Bronchial smooth muscle cell (primary cell): ENCODE measurements at places on chromosomes 4 and X. TPM values are rescaled to one million over a fixed set of nuclear protein-coding genes. Genes with fewer than 3 reads are reported as not detected.

BMX gene
- total RNA-seq: not detected in 2 replicates

EMCN gene
- total RNA-seq: not detected in 2 replicates

PAK3 gene
- total RNA-seq: 1.4 and 1.6 TPM in 2 replicates

TRIM60 gene
- total RNA-seq: not detected in 2 replicates

SSX2B gene
- total RNA-seq: not detected in 2 replicates

DMRTC1B gene
- total RNA-seq: not detected in 2 replicates

APBB2 gene
- 23.5 and 24.0 TPM in 2 replicates for total RNA-seq

CXCL8 gene
- 0.17 and 1.9 TPM in 2 replicates for total RNA-seq

DCX gene
- total RNA-seq: not detected in 2 replicates

SMR3B gene
- total RNA-seq: not detected in 2 replicates

FRG2 gene
- not detected in 2 replicates for total RNA-seq

TCEAL2 gene
- total RNA-seq: 0.16 TPM in 1 of 2 replicates, not detected in the other

EPHA5 gene
- total RNA-seq: 0.52 and 0.79 TPM in 2 replicates

MAGEB10 gene
- not detected in 2 replicates for total RNA-seq

SLC9B1 gene
- 1.1 and 2.2 TPM in 2 replicates for total RNA-seq

CENPE gene
- 0.52 and 3.8 TPM in 2 replicates for total RNA-seq

ARMCX6 gene
- total RNA-seq: 23.4 and 42.4 TPM in 2 replicates

PPP2R2C gene
- 0.16 and 0.34 TPM in 2 replicates for total RNA-seq

SUPT20HL2 gene
- 0.16 TPM in 1 of 2 replicates, not detected in the other for total RNA-seq

JADE1 gene
- total RNA-seq: 14.8 and 23.2 TPM in 2 replicates

EXOC1L gene
- total RNA-seq: 0.09 TPM in 1 of 2 replicates, not detected in the other

GPR50 gene
- not detected in 2 replicates for total RNA-seq

BEX3 gene
- total RNA-seq: 477 and 562 TPM in 2 replicates

SH3D19 gene
- 34.0 and 36.7 TPM in 2 replicates for total RNA-seq

APLN gene
- total RNA-seq: 0.26 and 0.32 TPM in 2 replicates

GPR82 gene
- not detected in 2 replicates for total RNA-seq

LANCL3 gene
- total RNA-seq: not detected in 2 replicates

GYPB gene
- total RNA-seq: not detected in 2 replicates

ETDB gene
- total RNA-seq: not detected in 2 replicates

SLC10A3 gene
- 9.5 and 11.3 TPM in 2 replicates for total RNA-seq

CYLC1 gene
- total RNA-seq: not detected in 2 replicates

ARHGAP4 gene
- total RNA-seq: 0.52 and 3.6 TPM in 2 replicates

RAB39B gene
- 1.7 and 2.5 TPM in 2 replicates for total RNA-seq

GABRQ gene
- total RNA-seq: under 0.01 TPM in 2 replicates

XAGE1A gene
- not detected in 2 replicates for total RNA-seq

F8A3 gene
- 0.26 and 0.79 TPM in 2 replicates for total RNA-seq

SLC2A9 gene
- total RNA-seq: 2.5 and 3.1 TPM in 2 replicates

TEX13D gene
- total RNA-seq: not detected in 2 replicates

IQSEC2 gene
- 5.0 and 7.7 TPM in 2 replicates for total RNA-seq

PTCHD1 gene
- total RNA-seq: not detected in 2 replicates

AFP gene
- 0.95 and 2.9 TPM in 2 replicates for total RNA-seq

ITIH6 gene
- total RNA-seq: not detected in 2 replicates

RTL5 gene
- total RNA-seq: 3.2 and 5.1 TPM in 2 replicates

SSX3 gene
- total RNA-seq: not detected in 2 replicates

PPARGC1A gene
- 0.47 and 0.69 TPM in 2 replicates for total RNA-seq

RBMX2 gene
- total RNA-seq: 38.9 and 42.6 TPM in 2 replicates

IL13RA2 gene
- 51.9 and 56.7 TPM in 2 replicates for total RNA-seq

SYAP1 gene
- 21.3 and 32.0 TPM in 2 replicates for total RNA-seq

HELT gene
- not detected in 2 replicates for total RNA-seq

USP17L30 gene
- total RNA-seq: not detected in 2 replicates

FAM53A gene
- total RNA-seq: 1.1 and 1.4 TPM in 2 replicates

ASIC5 gene
- total RNA-seq: not detected in 2 replicates

PDE5A gene
- total RNA-seq: 314 and 398 TPM in 2 replicates

PABPC1L2A gene
- not detected in 2 replicates for total RNA-seq

RIPPLY1 gene
- total RNA-seq: not detected in 2 replicates
